ENCODE measurements at places on chromosomes 11 and 22. TPM values are rescaled to one million over a fixed set of nuclear protein-coding genes. Genes with fewer than 3 reads are reported as not detected.

C11orf86 gene
- not detected for total RNA-seq

SEC14L3 gene
- total RNA-seq, result not detected

NPAS4 gene
- total RNA-seq, result not detected

GRCh38 chr11:62508336-62509058 lies 38.1 kb downstream of the AHNAK start:
- no peak for DNase-seq

GRCh38 chr11:69841859-69842698 lies 22.9 kb upstream of the FGF3 start:
- DNase-seq, result peak; percentile 71

DNA sequence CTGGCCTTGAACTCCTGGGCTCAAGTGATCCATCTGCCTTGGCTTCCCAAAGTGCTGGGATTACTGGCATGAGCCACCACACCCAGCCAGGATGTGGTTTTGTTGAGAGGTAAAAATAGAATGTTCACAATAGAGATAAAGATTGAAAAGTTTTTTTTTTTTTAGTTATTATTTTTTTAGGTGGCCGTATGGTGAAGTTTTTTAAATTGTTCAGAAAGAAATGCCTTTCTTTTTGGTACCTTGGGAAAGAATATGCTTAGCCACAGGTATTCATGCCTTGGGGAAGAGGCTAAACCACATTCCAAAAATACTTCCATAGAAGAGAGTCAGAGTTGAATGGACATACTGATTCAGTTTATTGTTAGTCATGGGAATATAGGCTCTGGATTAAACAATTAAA lies 143.4 kb downstream of the C11orf91 start:
- no peak for DNase-seq

DNA sequence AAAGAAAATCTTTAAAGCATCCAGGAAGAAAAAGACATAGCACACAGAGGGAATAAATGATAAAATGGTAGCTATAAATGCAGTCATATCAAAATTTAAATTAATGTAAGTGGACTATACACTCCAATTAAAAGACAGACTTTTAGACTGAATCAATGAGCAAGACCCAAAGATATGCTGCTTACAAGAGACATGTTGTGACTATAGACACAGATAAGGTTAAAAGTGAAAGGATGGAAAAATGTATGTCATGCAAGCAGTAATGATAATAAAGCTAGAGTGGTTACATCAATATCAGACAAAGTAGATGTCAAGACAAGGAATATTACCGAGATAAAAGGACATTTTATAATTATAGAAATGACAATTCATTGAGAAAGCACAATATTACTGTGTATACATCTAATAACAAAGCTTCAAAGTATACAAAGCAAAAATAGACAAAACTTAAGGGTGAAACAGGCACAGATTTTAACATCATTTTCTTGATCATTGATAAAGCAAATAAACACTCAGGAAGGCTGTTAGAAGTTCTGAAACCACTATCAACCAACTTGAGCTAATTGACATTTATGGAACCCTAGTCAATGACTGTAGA lies 22.8 kb upstream of the MUC5AC start:
- no peak for DNase-seq

DNA sequence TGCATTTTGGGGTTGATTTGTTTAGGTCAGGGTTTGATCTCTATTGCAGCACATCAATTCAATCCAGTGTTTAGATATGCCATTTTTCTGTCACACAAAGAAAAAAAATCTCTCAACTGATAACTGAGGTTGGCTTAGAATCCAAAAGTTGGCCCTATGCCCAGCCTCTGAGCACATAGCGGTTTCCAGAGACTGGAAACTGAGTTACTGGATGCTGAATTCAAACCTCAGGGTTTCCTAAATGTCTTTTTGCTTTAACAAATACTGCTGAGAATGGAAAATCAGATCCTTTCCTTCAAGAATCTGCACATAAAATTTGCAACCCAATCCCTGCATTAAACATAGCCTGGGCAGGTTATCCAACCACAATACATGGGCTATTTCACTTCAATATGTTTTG lies 4.0 kb downstream of the P4HA3 start:
- no peak for DNase-seq

GRCh38 chr11:69971741-69972140 lies 106.4 kb upstream of the ANO1 start:
- no peak for DNase-seq

- no peak for DNase-seq
Measured at GRCh38 chr11:119537306-119538253, 114.6 kb upstream of the THY1 start.

DNA sequence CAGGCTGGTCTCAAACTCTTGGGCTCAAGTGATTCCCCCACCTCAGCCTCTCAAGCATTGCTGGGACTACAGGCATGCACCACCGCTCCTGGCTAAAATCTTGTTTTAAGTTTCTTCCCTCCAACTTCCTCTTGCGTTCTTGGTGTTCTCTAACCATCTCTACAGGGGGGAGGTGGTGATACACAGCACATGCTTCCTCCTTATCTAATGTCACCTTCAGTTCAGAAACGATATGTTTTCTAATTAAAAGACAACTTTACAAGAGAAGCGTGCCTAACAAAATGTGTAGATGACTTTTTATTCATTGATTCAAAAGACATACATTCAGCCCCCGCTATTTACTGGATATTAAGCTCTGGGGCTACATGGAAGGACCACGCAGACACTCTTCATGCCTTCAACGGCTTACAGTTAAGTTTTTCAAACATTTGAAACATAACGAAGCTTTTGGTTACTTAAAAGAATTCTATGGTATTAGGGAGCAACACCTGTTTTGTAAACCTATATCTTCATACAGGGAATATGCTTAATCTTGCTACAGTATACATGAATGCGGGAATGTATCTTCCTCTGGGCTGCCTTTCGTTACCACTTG lies 933 bp upstream of the DLAT start:
- DNase-seq, result peak; percentile 65

DNA sequence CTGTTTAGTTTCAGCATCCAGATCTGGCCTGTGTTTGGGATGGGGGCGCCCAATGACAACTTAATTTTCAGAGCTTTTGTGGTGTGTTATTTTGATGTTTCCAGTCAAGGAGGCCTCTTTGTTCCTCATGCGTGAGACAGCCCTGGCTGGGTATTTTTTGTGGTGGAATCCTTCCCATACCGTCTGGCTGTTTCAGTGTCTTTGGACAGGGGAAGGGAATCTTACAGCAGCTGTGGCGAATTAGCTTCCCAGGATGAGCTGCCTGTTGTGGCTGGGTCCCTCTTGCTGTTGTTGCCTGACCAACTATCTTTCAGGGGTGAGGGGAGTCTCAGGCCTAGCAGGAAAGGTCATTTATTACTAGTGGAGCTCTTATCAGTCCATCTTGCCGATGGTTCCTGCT lies 138.8 kb downstream of the ARHGAP20 start:
- DNase-seq, result no peak

GRCh38 chr11:66887526-66887925 lies 30.7 kb downstream of the LRFN4 start:
- no peak for DNase-seq

- DNase-seq, result no peak
Measured at GRCh38 chr22:31340360-31340759, 5.8 kb downstream of the PATZ1 start.

DNA sequence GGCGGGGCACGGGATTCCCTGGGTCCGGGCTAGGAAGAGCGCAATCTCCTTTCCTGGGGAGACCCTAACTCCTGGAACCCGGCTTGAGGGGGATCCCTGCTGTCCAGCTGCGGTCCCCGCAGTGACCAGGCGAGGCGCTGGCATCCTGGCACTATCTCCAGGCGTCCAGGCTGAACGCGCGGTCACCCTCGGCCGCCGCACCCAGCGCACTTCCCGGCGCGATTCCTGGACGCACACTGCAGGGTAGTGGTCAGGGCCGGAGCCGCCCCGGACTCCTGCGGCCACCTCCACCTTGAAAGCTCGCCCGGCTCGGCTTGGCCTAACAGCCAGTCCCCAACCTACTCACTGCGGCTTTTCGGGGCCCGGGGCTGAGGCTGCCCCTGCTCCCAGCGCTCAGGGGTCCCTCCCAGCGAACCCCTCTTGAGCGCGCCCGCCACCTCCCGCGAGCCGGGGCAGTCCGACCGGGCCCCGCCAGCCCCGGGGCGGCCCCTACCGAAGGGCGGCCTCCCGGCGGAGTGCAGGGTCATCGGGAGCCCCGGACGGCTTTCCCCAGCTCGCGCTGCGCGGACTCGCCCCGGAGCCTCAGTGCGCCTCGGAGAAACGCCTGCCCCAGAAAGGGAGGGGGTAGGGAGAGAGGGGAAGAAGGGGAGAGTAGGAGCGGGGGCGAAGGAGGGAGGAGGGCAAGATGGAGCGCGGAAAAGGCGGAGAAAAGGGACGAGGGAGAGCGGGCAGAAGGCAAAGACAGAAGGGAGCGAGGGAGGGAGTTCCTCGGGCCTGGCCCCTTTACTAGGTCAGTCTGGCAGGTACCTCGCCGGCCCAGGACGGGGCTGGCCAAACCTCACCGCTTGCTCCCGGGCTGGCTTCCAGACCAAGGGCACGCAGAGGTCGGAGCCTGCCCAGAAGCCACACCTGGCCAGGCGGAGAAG lies 1.0 kb downstream of the POU2AF3 start:
- DNase-seq, result peak; percentile 54

- no peak for DNase-seq
Measured at GRCh38 chr11:114178656-114179055, 117.5 kb upstream of the NNMT start.

GRCh38 chr22:44783091-44783490 lies 30.7 kb downstream of the ARHGAP8 start:
- DNase-seq, result no peak

DNA sequence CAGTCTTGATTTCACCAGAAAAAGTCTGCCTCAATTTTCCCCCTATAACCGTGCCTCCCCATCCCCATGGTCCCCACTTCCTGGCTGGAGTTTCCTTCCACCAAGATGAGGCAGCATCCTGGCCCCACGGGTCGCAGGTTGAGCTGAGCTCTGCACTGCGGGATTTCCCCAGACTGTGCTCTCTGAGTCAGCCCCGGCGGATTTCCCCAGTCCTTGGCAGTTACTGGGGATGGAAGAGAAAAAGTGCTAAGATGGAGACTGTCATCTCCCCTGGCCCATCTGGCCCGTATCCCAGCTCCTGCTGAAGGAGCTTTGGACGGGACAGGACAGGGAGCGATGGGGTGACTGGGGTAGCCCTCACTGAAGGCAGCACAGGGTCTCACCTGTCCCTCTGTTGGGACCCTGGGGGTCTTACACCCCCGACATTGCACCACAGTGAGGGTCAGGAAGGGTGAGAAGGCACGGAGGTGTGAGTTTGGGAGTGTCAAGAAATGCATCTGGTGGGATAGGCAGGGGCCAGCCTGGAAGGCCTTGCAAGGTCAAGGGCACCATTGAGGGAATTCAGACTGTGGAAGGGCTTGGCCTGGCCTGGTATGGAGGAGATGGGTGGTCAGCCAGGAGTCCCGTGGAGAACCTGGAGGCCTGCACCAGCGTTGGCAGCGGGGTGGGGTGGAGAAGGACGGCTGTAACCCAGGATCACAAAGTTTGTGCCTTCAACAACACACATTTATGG lies 36.5 kb downstream of the NADSYN1 start:
- peak; percentile 81 for DNase-seq

DNA sequence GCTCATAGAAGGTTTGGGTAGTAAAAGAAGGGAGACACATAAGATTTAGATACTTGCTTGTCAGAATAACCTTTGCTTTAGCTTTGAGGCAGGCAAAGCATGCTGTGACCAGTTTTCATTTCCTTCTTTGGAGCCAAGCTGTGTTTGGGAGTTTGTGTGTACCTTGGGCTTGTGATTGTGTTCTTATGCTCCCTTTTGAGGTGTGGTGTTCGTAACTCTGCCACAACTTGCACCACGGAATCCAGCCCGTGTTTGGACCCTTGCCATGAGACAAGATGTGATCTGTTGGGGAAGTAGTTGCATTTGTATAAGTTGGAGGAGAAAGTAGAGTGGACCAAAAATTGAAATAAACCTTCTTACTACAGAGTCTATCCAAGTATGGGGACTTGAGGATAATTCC lies 34.0 kb downstream of the BMAL1 start:
- no peak for DNase-seq

GRCh38 chr11:131511794-131512193 lies 141.4 kb downstream of the NTM start:
- DNase-seq, result peak; percentile 57

GRCh38 chr22:42018224-42018623 lies 19.6 kb downstream of the WBP2NL start:
- DNase-seq, result no peak

- peak; percentile 92 for DNase-seq
Measured at GRCh38 chr11:3853899-3854659, 1.4 kb upstream of the STIM1 start.
